Cardiac muscle cell (in vitro differentiated cells and primary cell): ENCODE measurements at places on chromosomes 11 and 22. TPM values are rescaled to one million over a fixed set of nuclear protein-coding genes. Genes with fewer than 3 reads are reported as not detected.

KRTAP5-10 gene
- total RNA-seq, result 0.14 TPM in 1 of 2 replicates, not detected in the other

- no peak for DNase-seq
- no peaks in the 10 kb centered on the region for H3K36me3 ChIP-seq
- H3K4me3 ChIP-seq, result no peak overlapping the region
Observed at GRCh38 chr11:11010624-11011127, 152.8 kb upstream of the ZBED5 start.

DNA sequence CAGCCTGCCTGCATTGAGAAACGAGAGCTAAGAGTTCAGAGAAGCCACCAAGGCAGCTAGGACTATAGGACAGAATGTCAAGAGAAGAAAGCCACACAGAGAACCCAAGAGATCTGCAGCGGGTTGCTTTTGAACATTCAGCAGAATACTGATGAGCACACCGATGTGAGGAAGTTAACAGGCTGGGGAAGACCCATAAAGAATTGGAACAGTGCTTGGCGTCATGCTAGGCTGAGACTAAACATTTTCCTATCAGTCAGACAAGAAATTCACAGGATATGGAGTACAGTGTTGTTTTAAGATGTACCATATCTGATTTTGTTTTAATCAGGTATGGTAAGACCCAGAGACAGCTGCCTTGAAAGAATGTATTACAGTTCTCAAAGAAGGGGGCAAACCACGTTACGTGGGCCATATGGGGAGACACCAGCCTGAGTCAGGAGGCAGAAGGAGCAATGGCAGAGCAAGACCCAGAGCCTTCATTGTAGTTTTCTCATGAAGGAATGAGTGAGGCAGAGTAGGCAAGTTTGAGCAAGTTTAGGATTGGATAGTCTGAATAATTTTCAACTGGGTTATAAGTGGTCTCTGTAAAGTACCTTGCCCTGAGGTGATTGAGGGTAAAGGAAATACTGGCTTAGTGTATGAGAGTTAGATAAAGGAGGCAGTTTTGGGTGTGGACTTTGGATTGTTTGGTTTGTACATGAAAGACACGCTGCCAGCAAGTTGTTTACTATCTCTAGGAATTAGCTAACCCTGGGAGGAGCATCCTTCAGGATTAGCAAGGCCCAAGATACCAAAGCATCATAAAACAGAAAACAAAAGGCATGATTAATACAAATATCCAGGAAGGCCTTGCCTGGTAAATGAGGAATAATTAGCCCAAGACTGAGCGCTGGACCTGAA is 14.3 kb downstream of the LRRC75B start:
- H3K27ac ChIP-seq, result peak overlapping the region; percentile 17
- no peak for DNase-seq
- no peak overlapping the region for H3K4me3 ChIP-seq
- peaks cover 6% of the 10 kb centered on the region for H3K4me1 ChIP-seq
- peaks cover 16% of the 10 kb centered on the region for H3K36me3 ChIP-seq
- no peaks in the 10 kb centered on the region for H3K27me3 ChIP-seq

DNA sequence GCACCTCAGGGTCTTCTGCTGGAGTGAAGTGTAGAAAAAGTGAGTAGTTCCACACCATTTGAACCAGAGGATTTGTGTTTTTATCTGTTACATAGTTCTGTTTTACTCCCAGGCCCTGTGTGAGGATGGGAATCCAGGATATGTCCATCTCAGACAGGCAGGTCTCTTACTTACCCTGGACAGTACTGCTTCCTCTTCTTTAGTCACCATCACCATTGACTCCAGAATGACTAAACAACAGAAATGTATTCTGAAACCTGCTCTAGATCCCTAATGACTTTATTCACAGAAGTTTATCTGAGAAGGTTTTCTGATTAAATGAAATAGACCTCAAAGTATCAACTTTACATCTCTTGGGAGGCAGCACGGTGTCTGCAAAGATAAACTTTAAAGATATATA is 33.6 kb downstream of the CYP2R1 start:
- H3K4me1 ChIP-seq, result no peaks in the 10 kb centered on the region
- no peak overlapping the region for H3K27ac ChIP-seq
- H3K27me3 ChIP-seq, result no peaks in the 10 kb centered on the region
- DNase-seq, result no peak

DNA sequence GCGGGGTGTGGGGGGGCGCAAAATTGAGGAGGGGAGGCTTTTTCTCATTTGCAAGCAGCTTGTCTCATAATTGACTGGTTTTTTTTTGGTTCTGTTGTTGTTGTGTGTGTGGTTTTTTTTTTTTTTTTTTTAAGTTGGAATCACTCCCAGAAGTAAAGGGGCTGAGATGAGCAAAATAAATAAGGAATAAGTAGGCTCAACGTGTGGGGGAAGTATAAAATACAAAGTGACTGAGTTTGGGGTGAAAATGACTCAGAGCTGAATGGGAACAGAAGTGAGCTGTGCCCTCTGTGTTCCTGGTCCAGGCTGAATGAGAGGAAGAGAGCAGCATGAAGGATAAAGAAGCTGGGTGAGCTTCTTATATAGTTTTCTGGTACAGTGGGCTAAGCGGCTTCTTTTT is 90.0 kb downstream of the GRIK4 start:
- H3K27me3 ChIP-seq, result peaks cover 10% of the 10 kb centered on the region
- H3K27ac ChIP-seq, result no peak overlapping the region
- peak; percentile 27 for DNase-seq
- H3K4me1 ChIP-seq, result no peaks in the 10 kb centered on the region

DNA sequence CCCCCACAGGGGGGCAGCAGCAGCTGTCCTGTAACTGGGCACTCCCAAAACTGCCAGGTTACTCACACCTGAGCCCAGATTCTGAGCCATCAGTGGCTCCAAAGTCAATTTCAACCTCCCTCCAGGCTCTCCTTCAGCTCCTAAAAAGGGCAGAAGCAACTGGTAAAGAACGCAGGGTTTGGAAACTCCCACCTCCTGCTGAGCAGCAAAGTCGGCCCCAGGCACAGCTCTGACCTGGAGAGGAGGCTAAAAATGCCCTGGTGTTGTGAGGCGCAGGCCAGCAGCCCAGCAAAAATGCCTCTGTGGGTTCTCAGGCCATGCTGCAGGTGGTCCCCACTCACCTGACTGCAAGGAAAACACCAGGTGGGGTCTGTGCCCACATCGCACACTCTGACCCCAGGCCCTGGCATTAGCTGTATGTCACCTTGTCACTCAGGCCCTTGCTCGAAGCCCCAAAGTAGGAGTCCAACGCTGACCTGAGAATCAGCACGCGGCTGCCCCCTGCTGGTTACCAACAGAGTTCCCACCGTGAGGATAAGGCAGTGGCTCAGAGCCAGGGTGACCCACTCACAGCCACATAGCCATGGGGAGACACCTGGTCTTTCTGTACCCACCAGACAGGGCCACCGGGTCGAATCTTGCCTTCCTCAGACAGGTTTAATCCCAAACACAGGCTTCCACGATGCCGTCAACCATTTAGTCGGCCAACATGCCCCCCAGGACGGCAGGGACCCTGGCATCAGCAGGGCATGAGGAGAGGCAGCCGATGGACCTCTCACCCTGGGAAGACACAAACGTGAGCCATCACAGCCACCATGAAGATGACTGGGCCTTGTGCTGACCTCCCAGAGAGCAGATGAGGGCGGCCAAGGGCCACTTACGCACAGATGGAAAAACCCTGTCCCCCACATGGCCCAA is 11.1 kb downstream of the POLR3H start:
- no peak overlapping the region for H3K4me3 ChIP-seq
- no peaks in the 10 kb centered on the region for H3K4me1 ChIP-seq
- H3K27me3 ChIP-seq, result no peaks in the 10 kb centered on the region
- peak overlapping the region; percentile 84 for H3K27ac ChIP-seq

GRCh38 chr22:16818538-16818937 is 6.7 kb downstream of the XKR3 start:
- no peaks in the 10 kb centered on the region for H3K36me3 ChIP-seq
- no peaks in the 10 kb centered on the region for H3K4me1 ChIP-seq
- no peaks in the 10 kb centered on the region for H3K27me3 ChIP-seq
- H3K27ac ChIP-seq, result no peak overlapping the region
- no peak for DNase-seq

DDIAS gene
- total RNA-seq, result 2.3 and 4.0 TPM in 2 replicates

DNA sequence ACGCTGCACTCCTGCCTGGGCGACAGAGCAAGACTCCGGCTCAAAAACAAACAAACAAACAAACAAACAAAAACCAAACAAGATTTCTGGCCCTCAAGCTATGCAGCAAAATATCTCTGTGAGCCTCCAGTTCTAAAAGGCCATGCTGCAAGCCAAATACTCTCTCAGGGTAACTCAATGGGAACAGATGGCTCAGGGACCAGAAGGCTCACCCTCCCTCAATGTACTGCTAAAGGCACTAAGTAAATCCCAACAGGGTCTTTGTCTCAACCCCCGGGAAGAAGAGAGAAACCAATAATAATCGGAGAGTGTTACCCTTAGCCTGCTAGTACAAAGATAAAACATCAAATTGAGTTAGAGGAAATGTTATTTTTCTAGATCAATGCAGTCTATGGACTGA is 119.7 kb upstream of the ZC3H12C start:
- DNase-seq, result no peak
- H3K27ac ChIP-seq, result no peak overlapping the region
- H3K4me1 ChIP-seq, result peaks cover 22% of the 10 kb centered on the region
- H3K36me3 ChIP-seq, result no peaks in the 10 kb centered on the region

GRCh38 chr11:3163241-3163981 is 1.7 kb downstream of the OSBPL5 start:
- no peaks in the 10 kb centered on the region for H3K36me3 ChIP-seq
- peak overlapping the region; percentile 65 for H3K4me3 ChIP-seq
- DNase-seq, result no peak
- H3K4me1 ChIP-seq, result peaks cover 34% of the 10 kb centered on the region

HTR3A gene
- 0.24 TPM in 1 of 2 replicates, not detected in the other for total RNA-seq

- H3K27ac ChIP-seq, result no peak overlapping the region
- H3K4me3 ChIP-seq, result no peak overlapping the region
- no peak for DNase-seq
- no peaks in the 10 kb centered on the region for H3K4me1 ChIP-seq
Observed at GRCh38 chr22:19827341-19828034, 27.2 kb downstream of the GNB1L start.

GRCh38 chr11:32852207-32852606 is 22.5 kb downstream of the PRRG4 start:
- DNase-seq, result peak; percentile 55
- H3K27me3 ChIP-seq, result peaks cover 3% of the 10 kb centered on the region
- no peaks in the 10 kb centered on the region for H3K4me1 ChIP-seq
- no peaks in the 10 kb centered on the region for H3K36me3 ChIP-seq

DNA sequence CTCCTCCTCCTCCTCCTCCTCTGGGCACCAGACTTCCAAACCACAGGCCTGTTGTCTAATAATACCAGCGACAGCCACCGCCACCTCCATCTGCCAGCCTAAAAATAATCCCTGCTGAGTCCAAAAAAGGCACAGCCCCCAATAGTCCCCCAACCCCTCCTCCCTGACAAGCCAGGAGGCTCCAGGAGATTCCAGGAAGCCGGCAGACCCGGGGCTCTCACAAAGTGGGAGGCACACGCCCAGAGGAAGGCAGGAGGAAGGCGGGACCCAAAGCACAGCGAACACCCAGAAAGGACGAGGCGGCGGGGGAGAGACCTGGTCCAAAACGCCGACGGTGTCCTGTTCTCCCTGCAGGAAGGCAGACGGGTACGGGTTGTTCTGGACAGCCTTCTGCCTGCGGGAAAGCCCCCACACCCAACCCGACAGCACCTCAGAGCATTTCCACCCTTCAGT is 5.9 kb downstream of the IGSF9B start:
- peaks cover 41% of the 10 kb centered on the region for H3K4me1 ChIP-seq
- no peak for DNase-seq
- no peaks in the 10 kb centered on the region for H3K36me3 ChIP-seq
- peak overlapping the region; percentile 56 for H3K27ac ChIP-seq
- peaks cover 40% of the 10 kb centered on the region for H3K27me3 ChIP-seq

BTBD18 gene
- not detected in 2 replicates for total RNA-seq

- H3K36me3 ChIP-seq, result no peaks in the 10 kb centered on the region
- DNase-seq, result no peak
- H3K27ac ChIP-seq, result peak overlapping the region; percentile 88
- peaks cover 72% of the 10 kb centered on the region for H3K4me1 ChIP-seq
Observed at GRCh38 chr11:72740562-72741428, 11.4 kb downstream of the ARAP1 start.

GRCh38 chr22:24576778-24577177 is 16.1 kb downstream of the LRRC75B start:
- H3K4me1 ChIP-seq, result no peaks in the 10 kb centered on the region
- H3K4me3 ChIP-seq, result no peak overlapping the region
- no peaks in the 10 kb centered on the region for H3K27me3 ChIP-seq
- DNase-seq, result no peak
- peak overlapping the region; percentile 4 for H3K27ac ChIP-seq
- H3K36me3 ChIP-seq, result peaks cover 31% of the 10 kb centered on the region

NEFH gene
- total RNA-seq, result 0.88 and 1.8 TPM in 2 replicates

NXPE2 gene
- 0.18 and 0.48 TPM in 2 replicates for total RNA-seq

IGLL1 gene
- total RNA-seq, result not detected in 2 replicates

DNA sequence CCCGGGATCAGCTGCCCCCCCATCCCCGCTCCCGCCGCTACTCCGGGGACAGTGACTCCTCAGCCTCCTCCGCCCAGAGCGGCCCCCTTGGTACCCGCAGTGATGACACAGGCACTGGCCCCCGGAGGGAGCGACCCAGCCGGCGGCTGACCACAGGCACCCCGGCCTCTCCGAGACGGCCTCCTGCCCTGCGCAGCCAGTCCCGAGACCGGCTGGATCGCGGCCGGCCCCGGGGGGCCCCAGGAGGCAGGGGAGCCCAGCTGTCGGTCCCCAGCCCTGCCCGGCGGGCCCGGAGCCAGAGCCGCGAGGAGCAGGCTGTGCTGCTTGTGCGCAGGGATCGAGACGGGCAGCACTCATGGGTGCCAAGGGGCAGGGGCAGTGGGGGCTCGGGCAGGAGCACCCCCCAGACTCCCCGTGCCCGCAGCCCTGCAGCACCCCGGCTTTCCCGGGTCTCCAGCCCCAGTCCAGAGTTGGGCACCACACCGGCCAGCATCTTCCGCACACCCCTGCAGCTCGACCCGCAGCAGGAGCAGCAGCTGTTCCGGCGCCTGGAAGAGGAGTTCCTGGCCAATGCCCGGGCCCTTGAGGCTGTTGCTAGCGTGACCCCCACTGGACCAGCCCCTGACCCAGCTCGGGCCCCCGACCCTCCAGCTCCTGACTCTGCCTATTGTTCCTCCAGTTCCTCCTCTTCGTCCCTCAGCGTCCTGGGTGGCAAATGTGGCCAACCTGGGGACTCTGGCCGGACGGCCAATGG is 3.9 kb downstream of the RASL10A start:
- no peak for DNase-seq
- no peak overlapping the region for H3K4me3 ChIP-seq
- no peaks in the 10 kb centered on the region for H3K36me3 ChIP-seq

GRCh38 chr22:20863366-20863765 is 4.6 kb downstream of the SNAP29 start:
- H3K27ac ChIP-seq, result no peak overlapping the region
- H3K36me3 ChIP-seq, result no peaks in the 10 kb centered on the region
- H3K27me3 ChIP-seq, result no peaks in the 10 kb centered on the region
- H3K4me3 ChIP-seq, result no peak overlapping the region

LSP1 gene
- not detected in 2 replicates for total RNA-seq

GRCh38 chr11:84969103-84969502 is 658.0 kb downstream of the DLG2 start:
- no peak overlapping the region for H3K4me3 ChIP-seq
- no peak overlapping the region for H3K27ac ChIP-seq
- H3K36me3 ChIP-seq, result no peaks in the 10 kb centered on the region
- peak; percentile 2 for DNase-seq
- H3K27me3 ChIP-seq, result no peaks in the 10 kb centered on the region
- H3K4me1 ChIP-seq, result no peaks in the 10 kb centered on the region

- no peaks in the 10 kb centered on the region for H3K36me3 ChIP-seq
- DNase-seq, result no peak
- no peak overlapping the region for H3K4me3 ChIP-seq
- peak overlapping the region; percentile 17 for H3K27ac ChIP-seq
- H3K27me3 ChIP-seq, result no peaks in the 10 kb centered on the region
Observed at GRCh38 chr11:48049036-48049435, 68.7 kb downstream of the PTPRJ start.

PRR5L gene
- 2.6 TPM in 2 replicates for total RNA-seq
